ENCODE measurements at places on chromosomes 6 and 20. TPM values are rescaled to one million over a fixed set of nuclear protein-coding genes. Genes with fewer than 3 reads are reported as not detected.

CCR6 gene
- total RNA-seq: not detected

POLR3F gene
- total RNA-seq: 15.7 TPM

CPXM1 gene
- not detected for total RNA-seq

SIRPA gene
- total RNA-seq: 35.8 TPM

PRSS35 gene
- 0.08 TPM for total RNA-seq

C6orf58 gene
- 0.24 TPM for total RNA-seq

All from A549 treated with DMSO at 1 μM for 4 hours (cell line).